ENCODE measurements at places on chromosomes 1 and 21. TPM values are rescaled to one million over a fixed set of nuclear protein-coding genes. Genes with fewer than 3 reads are reported as not detected.

The FALEC gene
- total RNA-seq, result not detected

The CDK18 gene
- 9.7 TPM for total RNA-seq

The NCF2 gene
- 7.7 TPM for total RNA-seq

The KCND3 gene
- not detected for total RNA-seq

The PBXIP1 gene
- 108 TPM for total RNA-seq

The TNFRSF1B gene
- 31.9 TPM for total RNA-seq

The TMCC2 gene
- 3.7 TPM for total RNA-seq

The INTS7 gene
- total RNA-seq, result 9.6 TPM

The SPRR5 gene
- total RNA-seq, result not detected

The FABP3 gene
- total RNA-seq, result not detected

The LCE2C gene
- total RNA-seq, result not detected

The GPR25 gene
- total RNA-seq, result not detected

The C1QA gene
- total RNA-seq, result not detected

The TINAGL1 gene
- 286 TPM for total RNA-seq

The OR6N1 gene
- not detected for total RNA-seq

The RHBDL2 gene
- not detected for total RNA-seq

The RGS13 gene
- not detected for total RNA-seq

The FCRL4 gene
- not detected for total RNA-seq

The IFI6 gene
- total RNA-seq, result 32.6 TPM

The APCS gene
- total RNA-seq, result not detected

The LEPR gene
- total RNA-seq, result 17.0 TPM

The ACAP3 gene
- total RNA-seq, result 33.6 TPM

The IGSF21 gene
- not detected for total RNA-seq

The LIN28A gene
- 0.05 TPM for total RNA-seq

The RIPK4 gene
- 1.9 TPM for total RNA-seq

The VHLL gene
- total RNA-seq, result not detected

The USF1 gene
- 68.4 TPM for total RNA-seq

All from glomerular endothelial cell (primary cell).